ENCODE measurements at places on chromosomes 3 and 15.

DNA sequence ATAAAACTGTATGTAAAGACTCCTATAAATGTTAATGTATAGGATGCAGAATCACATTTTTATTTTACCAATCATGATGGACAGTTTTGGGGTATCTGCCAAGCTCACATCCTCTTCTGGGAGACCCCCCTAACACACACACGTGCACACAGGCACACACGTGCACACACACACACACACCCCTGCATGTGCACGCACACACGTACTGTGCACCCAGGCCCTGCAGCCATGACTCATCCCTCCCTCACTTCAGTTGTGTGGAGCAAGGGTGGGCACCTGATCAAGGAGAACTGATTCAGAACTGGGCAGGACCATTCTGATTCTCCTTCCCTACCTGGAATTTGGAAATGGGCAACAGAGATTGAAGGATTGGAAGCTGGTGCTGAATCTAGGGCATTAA is 16.0 kb upstream of the MINDY4B start:
- DNase-seq = no peak

- no peak for DNase-seq
These were observed 158.9 kb upstream of the LPP start for GRCh38 chr3:187995043-187995400.

- DNase-seq = no peak
These were observed 457.7 kb downstream of the EPHA3 start for GRCh38 chr3:89565098-89565497.

GRCh38 chr15:39494462-39494861 is 86.4 kb upstream of the THBS1 start:
- DNase-seq = no peak

DNA sequence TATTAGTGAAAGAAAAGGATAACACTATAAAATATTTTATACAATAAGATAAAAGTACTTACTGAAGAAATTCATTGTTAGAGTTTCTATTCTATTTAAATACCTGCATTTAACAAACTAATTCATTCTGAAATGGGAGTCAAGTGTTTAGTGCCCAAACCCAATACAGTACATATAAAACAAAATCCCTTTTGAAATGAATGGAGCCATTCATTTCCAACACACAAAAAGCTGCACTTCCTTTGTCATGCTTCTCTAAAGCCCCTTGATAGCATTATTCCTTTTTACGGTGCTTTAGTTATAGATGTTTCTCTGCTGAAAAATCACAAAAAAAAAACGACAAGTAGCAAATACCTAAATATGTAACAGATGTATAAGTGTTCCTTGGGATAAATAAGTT is 596.3 kb downstream of the ZIC1 start:
- DNase-seq = no peak

DNA sequence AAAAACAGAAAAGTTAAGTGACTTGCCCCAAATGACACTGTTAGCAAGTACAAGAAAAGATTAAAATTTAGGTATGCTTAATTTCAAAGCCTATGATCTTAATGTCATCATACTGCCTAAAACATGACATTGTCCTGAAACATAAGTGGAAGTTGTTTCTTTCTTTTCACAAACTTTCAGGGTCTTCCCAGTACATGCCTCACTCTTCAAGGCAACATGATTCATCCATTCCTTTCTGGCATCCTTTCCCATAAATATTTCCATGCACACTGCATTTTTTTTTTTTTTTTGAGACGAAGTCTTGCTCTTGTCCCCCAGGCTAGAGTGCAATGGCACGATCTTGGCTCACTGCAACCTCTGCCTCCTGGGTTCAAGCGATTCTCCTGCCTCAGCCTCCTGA is 42.5 kb upstream of the KPNA4 start:
- no peak for DNase-seq

GRCh38 chr3:29415482-29416223 is 134.8 kb downstream of the RBMS3 start:
- no peak for DNase-seq

GRCh38 chr3:112424394-112424793 is 74.9 kb downstream of the BTLA start:
- DNase-seq = no peak

All from forelimb muscle (tissue), 1 donor.